ENCODE measurements at places on chromosomes 5 and 9. TPM values are rescaled to one million over a fixed set of nuclear protein-coding genes. Genes with fewer than 3 reads are reported as not detected.

The LEAP2 gene
- total RNA-seq = 42.4 TPM

The TLX3 gene
- not detected for total RNA-seq

The PCDHB10 gene
- 2.5 TPM for total RNA-seq

The ARHGAP26 gene
- 60.3 TPM for total RNA-seq

The PCDH1 gene
- total RNA-seq = 90.6 TPM

The TAS2R1 gene
- not detected for total RNA-seq

The GABRA1 gene
- not detected for total RNA-seq

The GADD45G gene
- 18.8 TPM for total RNA-seq

The GCNT4 gene
- 36.2 TPM for total RNA-seq

The SCGB3A2 gene
- not detected for total RNA-seq

The GABRA6 gene
- not detected for total RNA-seq

The TNIP1 gene
- 124 TPM for total RNA-seq

The ERAP2 gene
- total RNA-seq = 12.9 TPM

The ZCCHC9 gene
- 26.8 TPM for total RNA-seq

The SHC3 gene
- total RNA-seq = 1.7 TPM

The SREK1IP1 gene
- total RNA-seq = 17.1 TPM

The CCL27 gene
- total RNA-seq = not detected

The ORM2 gene
- total RNA-seq = 2.8 TPM

The LCN1 gene
- total RNA-seq = not detected

The PCDHA10 gene
- total RNA-seq = 2.9 TPM

The FABP6 gene
- not detected for total RNA-seq

The NTRK2 gene
- total RNA-seq = 33.2 TPM

The MYORG gene
- total RNA-seq = 94.5 TPM

The PCDHGC4 gene
- 2.6 TPM for total RNA-seq

The GOLGA1 gene
- 23.3 TPM for total RNA-seq

The CA9 gene
- total RNA-seq = 777 TPM

The RAD23B gene
- total RNA-seq = 115 TPM

The MGAT1 gene
- 145 TPM for total RNA-seq

The RMND5B gene
- total RNA-seq = 43.7 TPM

The ACOT12 gene
- 0.75 TPM for total RNA-seq

The NOXA1 gene
- 36.7 TPM for total RNA-seq

The C5orf46 gene
- not detected for total RNA-seq

The SLC27A4 gene
- total RNA-seq = 50.4 TPM

The SHOC1 gene
- total RNA-seq = not detected

The GABRG2 gene
- not detected for total RNA-seq

The IRX1 gene
- not detected for total RNA-seq

The SUSD1 gene
- total RNA-seq = 20.5 TPM

The IFNA2 gene
- total RNA-seq = not detected

The SLC28A3 gene
- 9.4 TPM for total RNA-seq

The PCDHGA6 gene
- 6.6 TPM for total RNA-seq

The C7 gene
- 355 TPM for total RNA-seq

The ASS1 gene
- total RNA-seq = 166 TPM

The TMEM252 gene
- not detected for total RNA-seq

The MAPKAP1 gene
- 63.4 TPM for total RNA-seq

The CKMT2 gene
- 61.7 TPM for total RNA-seq

The CMBL gene
- 90.1 TPM for total RNA-seq

The SH3PXD2B gene
- total RNA-seq = 30.6 TPM

The PCDHGB4 gene
- 5.2 TPM for total RNA-seq

The PCDHA4 gene
- total RNA-seq = 8.0 TPM

The FCN2 gene
- total RNA-seq = 2.6 TPM

The PCDHB6 gene
- 0.60 TPM for total RNA-seq

The KIF4B gene
- not detected for total RNA-seq

The CDH6 gene
- total RNA-seq = 75.9 TPM

The MCC gene
- 12.2 TPM for total RNA-seq

The LAMC3 gene
- total RNA-seq = 14.2 TPM

The MED22 gene
- total RNA-seq = 28.7 TPM

Measured in mucosa of gallbladder (tissue), 1 donor.